ENCODE measurements at places on chromosomes 12 and 14. TPM values are rescaled to one million over a fixed set of nuclear protein-coding genes. Genes with fewer than 3 reads are reported as not detected.

Gene MMAB
- total RNA-seq = 40.6 TPM

Gene PTGR2
- total RNA-seq = 1.9 TPM

Gene KLRB1
- total RNA-seq = not detected

Gene FGF23
- total RNA-seq = not detected

Gene IRAK3
- 10.0 TPM for total RNA-seq

Gene PRPH
- not detected for total RNA-seq

Gene CEBPE
- total RNA-seq = not detected

Gene DHH
- 9.9 TPM for total RNA-seq

Data from epithelial cell of umbilical artery (primary cell).